ENCODE measurements at places on chromosomes 7 and 10. TPM values are rescaled to one million over a fixed set of nuclear protein-coding genes. Genes with fewer than 3 reads are reported as not detected.

GRCh38 chr10:47286116-47286505, 13.9 kb upstream of the GDF10 start:
- no peak for DNase-seq
- no peaks in the 10 kb centered on the region for H3K36me3 ChIP-seq
- H3K27ac ChIP-seq, result no peak overlapping the region
- H3K27me3 ChIP-seq, result no peaks in the 10 kb centered on the region
- no peak overlapping the region for H3K4me3 ChIP-seq

DNA sequence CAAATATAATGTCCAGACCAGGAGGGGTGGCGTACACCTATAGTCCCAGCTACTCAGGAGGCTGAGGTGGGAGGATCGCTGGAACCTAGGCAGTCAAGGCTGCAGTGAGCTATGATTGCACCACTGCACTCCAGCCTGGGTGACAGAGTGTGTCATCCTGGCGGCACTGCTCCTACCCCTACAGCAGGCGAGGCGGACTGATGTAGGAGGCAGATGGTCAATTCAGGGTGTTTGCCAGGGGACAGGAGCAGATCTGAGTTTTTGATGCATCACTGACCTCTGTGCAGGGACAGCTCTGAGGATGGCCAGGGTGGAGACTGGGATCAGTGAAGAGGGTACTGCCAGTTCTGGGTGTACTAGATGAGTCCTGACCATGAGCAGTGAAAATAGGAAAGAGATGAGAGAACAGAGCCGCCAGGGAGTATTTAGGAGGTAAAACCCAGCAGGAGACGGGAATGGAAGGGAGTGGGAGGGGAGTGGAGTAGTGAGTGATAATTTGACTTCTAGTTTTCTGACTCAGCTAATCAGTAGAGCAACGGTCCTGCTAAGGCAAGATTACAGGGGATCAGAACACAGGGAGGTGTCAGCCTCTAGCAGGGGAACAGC, 75.3 kb downstream of the HIP1 start:
- H3K27me3 ChIP-seq, result no peaks in the 10 kb centered on the region
- no peaks in the 10 kb centered on the region for H3K36me3 ChIP-seq
- H3K4me3 ChIP-seq, result no peak overlapping the region
- no peaks in the 10 kb centered on the region for H3K4me1 ChIP-seq
- H3K27ac ChIP-seq, result peak overlapping the region; percentile 31

DNA sequence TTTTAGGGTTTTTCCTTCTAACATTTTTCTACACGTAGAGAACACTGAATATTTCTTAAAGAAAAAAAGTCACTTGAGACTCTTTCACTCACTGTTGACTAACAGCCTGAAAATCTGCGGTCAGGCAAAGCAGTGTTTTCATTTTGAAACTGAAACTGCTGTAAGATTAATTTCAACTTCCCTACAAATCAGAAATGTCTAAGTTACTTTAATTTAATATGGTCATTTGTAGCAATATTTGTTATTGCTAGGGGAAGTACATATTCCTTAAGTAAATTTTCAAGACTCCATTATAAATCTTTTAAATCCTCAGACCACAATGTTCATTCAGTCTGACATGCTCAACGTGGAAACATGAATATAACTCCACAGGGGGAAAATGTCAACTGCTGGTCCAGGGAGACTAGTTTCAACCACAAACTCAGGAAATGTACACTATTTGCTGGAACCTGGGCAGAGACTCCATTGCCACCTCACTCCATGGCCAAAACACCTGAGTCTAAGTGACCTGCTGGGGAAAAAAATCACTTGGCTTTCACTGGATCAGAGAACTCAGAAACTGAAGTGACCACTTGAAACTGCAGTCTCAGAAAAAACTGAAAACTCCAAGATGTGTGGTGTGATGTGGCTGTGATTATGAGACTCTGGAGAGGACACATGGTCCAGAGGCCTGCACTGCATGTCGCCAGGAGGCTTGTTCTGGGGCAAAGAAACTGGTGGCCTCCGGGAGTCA, 161.2 kb downstream of the TAX1BP1 start:
- no peak overlapping the region for H3K4me3 ChIP-seq
- H3K27ac ChIP-seq, result no peak overlapping the region
- no peaks in the 10 kb centered on the region for H3K27me3 ChIP-seq
- DNase-seq, result no peak
- no peaks in the 10 kb centered on the region for H3K36me3 ChIP-seq
- peaks cover 16% of the 10 kb centered on the region for H3K4me1 ChIP-seq

DNA sequence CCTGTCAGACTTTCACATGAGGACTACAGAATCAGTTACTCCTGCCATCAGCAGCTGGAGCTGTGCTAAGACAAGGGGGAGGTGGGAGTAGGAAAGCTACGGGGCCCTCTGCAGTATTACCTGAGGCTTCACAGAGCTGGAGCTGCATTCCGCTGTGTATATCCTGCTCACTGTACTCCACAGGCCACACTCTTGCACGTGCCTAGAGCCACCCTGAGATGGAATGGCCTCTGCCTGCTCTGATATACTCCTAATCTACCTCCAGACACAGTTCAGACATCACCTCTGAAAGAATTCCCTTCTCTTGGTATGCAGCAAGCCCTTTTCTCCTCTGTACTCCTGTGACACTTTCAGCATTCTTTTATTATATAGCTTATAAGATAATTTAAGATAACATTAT, 34.8 kb downstream of the TRDMT1 start:
- no peaks in the 10 kb centered on the region for H3K27me3 ChIP-seq
- DNase-seq, result no peak
- H3K36me3 ChIP-seq, result no peaks in the 10 kb centered on the region
- no peak overlapping the region for H3K4me3 ChIP-seq

The RAB19 gene
- total RNA-seq, result 10.4 TPM

The GIGYF1 gene
- total RNA-seq, result 51.4 TPM

DNA sequence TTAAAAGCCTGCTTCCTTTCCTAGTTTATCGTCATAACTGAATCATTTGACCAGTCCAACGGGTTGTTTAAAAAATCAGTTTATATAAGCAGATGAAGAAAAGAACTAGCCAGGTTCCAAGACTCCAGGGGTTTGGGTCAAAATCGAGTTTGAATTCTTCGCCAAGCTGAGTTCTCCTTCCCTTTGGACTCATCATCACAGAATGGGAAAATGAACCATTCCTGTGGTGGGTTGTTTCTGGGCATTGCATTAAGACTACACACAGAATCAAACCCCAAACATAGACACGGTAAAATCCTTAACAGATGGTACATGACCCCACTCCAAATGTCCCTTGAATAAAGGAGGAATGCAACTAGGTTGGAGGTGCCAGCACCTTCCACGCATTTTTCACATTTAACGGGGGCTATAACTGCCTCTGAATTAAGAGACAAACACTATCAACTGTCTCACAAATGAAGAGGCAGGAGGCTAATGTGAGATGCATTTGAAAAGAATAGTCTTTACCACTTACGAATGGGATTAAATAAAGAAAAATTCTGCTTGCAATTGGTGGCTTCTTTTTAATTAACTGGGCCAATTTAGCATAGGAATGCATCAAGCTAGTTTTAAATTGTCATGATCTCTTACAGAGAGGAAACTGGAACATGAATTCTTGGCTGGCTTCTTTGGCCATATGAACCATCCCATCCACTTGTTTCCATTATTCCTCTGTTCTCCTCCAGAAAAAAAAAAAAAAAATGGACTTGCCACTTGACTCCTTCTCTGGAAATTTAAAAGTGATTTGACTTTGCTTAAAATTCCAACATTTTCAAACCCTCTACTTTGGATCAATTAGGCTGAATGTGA, 61.1 kb downstream of the CHST15 start:
- H3K27me3 ChIP-seq, result no peaks in the 10 kb centered on the region
- DNase-seq, result no peak
- no peak overlapping the region for H3K4me3 ChIP-seq
- H3K4me1 ChIP-seq, result peaks cover 7% of the 10 kb centered on the region

DNA sequence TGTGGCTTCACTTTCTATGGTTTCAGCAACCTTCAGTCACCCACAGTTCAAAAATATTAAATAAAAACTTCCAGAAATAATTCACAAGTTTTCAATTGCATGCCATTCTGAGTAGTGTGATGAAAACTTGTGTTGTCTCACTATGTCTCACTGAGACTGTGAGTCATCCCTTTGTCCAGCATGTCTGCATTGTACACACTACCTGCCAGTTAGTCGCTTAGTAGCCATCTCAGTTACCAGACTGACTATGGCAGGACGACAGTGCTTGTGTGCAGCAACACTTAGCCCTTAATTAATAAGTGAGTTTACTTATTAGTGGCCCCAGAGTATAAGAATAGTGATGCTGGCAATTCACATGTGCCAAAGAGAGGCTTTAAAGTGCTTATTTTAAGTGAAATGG, 22.5 kb downstream of the CCDC186 start:
- no peaks in the 10 kb centered on the region for H3K27me3 ChIP-seq
- no peak for DNase-seq
- peaks cover 26% of the 10 kb centered on the region for H3K36me3 ChIP-seq

DNA sequence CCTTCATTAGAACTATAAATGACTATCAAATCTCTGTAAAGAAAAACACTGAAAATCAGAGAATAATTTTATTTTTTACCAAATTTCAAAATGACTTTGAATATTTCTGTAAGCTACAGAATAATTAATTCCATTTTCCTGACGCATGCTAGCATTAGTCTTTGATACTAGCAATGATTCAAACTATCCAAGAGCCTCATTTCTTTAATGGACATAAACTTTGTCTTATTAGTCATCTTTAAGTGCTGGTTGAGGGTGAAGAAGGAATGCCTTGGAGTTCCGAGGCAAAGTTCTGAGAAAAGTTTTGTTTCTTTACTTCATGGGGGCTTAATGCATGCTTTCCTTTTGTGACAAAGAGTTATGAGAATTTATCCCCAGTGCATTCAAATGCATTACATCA, 137.3 kb downstream of the AGMO start:
- no peak for DNase-seq
- no peaks in the 10 kb centered on the region for H3K27me3 ChIP-seq
- no peaks in the 10 kb centered on the region for H3K4me1 ChIP-seq
- H3K4me3 ChIP-seq, result no peak overlapping the region
- no peaks in the 10 kb centered on the region for H3K36me3 ChIP-seq

Data from CD8-positive, alpha-beta memory T cell (primary cell).